ENCODE measurements at places on chromosomes 3 and 15.

DNA sequence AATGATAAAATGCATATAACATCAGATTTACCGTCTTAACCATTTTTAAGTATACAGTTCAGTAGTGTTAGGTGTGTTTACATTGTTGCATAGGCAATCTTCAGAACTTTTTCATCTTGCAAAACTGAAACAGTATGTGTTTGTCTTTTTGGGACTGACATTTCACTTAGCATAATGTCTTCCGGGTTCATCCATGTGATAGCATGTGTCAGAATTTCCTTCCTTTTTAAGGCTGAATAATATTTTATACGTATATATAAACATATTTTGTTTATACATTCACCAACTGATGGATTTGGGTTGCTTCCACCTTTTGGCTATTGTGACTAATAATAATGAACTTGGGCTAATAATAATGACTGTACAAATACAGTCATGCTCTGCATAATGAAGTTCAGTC, 3.0 kb downstream of the PARP15 start:
- no peak for DNase-seq

DNA sequence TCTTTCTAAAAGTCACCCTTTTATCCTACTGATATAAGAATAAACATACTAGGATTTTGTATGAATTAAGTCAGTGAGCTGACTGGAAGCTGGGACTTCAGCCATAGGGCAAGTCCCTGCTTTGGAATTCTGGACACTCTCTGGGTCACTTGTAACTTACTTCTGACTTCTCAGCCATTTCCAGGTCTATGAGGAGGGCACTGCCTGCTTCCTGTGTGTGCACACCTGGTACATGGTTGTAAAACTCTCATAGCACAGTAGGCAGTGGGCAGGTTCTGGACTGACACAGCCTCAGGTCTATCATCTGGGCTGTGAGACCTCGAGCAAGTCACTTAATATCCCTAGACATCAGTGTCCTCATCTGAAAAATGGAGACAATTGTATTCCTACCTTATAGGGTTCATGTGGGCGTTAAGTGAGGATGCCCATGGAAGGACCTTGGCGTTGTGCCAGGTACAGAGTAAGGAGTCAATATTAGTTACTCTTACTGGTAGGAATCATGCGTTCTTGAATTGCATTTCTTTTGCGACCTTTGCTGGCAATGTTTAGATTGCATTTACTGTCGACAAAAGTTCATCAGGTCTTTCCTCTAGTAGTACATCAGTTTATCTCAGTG, 27.5 kb upstream of the TGM5 start:
- DNase-seq = no peak

DNA sequence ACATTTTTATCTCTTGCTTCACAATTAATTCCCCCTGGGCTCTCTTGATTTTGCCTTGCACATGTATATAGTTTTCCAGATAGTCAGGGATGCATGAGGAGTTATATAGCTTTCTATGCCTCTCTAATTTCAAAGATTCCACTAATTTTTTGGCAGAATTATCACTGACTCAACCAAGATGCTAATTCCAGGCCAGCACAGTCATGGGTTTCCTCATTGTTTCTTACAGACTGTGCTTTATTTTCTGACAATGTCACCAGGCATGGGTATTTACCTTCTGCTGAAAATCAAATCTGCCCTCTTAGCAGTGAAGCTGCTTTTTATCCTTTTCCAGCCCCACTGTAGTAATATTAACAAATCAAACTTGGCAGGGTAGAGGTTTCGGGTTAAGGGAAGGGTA, 1520.6 kb upstream of the CADM2 start:
- no peak for DNase-seq

GRCh38 chr15:45022871-45023658, at the start of gene SORD:
Gene SORD, plus strand, starts transcription at chr15:45023195. Its CDS starts 89 bp downstream, at chr15:45023284.
- peak; percentile 80 for DNase-seq

DNA sequence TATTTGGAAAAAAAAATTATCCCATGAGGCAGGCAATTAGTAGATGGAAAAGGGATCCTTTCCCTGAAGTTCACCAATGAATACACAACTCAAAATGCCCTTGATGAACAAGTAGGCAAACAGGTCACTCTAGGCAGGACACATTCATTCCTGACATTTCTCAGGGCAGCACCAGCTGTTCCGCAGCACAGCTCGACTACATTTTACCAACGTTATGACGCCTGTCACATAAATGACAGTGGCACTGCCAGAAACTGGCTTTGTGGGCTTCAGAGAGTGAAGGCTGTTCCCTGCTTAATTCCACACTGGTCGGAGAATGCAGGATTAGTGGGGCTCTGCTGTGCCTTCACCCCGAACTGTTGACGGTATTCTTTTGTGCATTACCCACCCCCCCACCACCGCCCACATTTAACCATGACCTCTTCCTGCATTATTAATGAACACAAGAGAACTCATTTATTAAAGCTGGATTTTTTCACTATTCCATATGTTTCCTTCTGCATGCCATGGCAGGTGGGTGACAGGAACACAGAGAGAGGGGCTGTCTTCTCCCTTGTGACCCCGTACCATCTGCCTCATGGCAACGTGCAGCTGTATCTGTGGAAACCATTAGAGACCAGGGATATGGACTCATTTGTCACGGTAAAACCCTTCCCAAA, 197.6 kb downstream of the PDZRN3 start:
- no peak for DNase-seq

DNA sequence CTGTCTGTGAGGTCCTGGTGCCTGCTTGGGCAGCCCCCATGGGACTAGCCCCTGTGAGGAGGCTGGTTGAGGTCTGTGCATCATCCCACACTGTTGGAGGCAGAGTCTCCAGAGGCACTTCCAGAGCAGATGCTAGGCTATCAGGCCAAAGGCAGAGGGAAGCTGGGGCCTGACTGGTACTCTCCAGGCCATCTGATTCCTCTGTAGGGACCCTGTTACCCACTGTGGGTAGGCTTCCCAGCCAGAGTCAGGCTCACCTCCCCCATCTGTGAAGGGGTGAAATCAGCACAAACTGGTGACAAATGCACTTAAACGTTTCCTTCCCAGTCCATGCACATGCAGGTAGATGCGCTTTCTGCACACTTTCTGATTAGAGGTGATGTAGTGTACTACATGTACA, 212.6 kb upstream of the TOPAZ1 start:
- no peak for DNase-seq

DNA sequence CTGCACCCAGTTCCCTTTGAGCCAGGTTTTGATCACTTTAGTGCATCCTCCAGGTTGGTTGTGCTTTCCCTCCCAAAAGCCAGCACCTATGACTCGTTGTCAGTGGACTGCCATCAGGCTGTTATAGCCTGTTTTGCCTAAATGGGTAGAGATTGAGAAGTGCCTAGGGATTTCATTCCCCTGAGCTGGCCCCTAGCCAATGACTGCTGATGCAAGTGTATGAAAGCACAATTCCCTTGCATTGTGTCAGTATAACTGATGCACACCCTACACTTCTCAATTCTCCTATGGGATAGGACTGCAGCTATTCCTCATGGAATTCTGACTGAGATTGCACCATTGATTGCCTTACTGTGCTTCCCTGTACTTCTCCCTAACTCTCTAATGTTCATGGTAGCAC, 102.1 kb upstream of the ARPP21 start:
- DNase-seq = no peak

- no peak for DNase-seq
These were observed 55.6 kb downstream of the SMAD3 start for GRCh38 chr15:67120839-67121643.

DNA sequence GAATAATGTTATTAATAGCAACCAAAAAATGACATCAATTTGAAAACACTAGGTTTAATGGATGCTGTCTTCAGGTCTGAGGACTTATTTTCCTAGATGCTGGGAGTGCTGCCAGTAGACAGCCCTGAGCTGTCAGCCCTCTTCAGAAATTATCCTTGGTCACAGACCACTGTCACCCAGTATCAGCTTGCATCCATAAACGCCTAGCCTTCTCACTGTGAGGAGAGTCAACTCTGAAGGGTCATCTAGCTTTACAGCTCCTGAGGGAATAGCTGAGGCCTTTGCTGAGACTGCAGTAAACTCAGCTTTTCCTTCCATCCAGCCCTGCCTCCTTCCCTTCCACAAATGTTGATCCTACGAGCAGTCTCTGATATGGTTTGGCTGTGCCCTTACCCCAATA, 19.4 kb upstream of the MNS1 start:
- no peak for DNase-seq
